ENCODE measurements at places on chromosomes 3 and 15. TPM values are rescaled to one million over a fixed set of nuclear protein-coding genes. Genes with fewer than 3 reads are reported as not detected.

Gene SCAANT1
- not detected for polyA plus RNA-seq

Gene BHLHE40
- 40.8 TPM for polyA plus RNA-seq

Gene ADGRG7
- polyA plus RNA-seq = 0.07 TPM

Gene PPIP5K1
- polyA plus RNA-seq = 42.3 TPM

Gene CPEB1
- polyA plus RNA-seq = 0.37 TPM

Gene COL6A6
- polyA plus RNA-seq = not detected

Gene AHSG
- polyA plus RNA-seq = 0.94 TPM

Gene CCR9
- not detected for polyA plus RNA-seq

Gene ZBBX
- not detected for polyA plus RNA-seq

Gene SPINK8
- polyA plus RNA-seq = not detected

Gene IRAK2
- 7.9 TPM for polyA plus RNA-seq

Gene DET1
- 2.3 TPM for polyA plus RNA-seq

Gene GOLGA8J
- not detected for polyA plus RNA-seq

Gene CPN2
- not detected for polyA plus RNA-seq

Gene LOXL1
- 18.7 TPM for polyA plus RNA-seq

Gene ARIH1
- 35.4 TPM for polyA plus RNA-seq

Gene CHL1
- not detected for polyA plus RNA-seq

Gene RHOV
- 0.90 TPM for polyA plus RNA-seq

Gene UQCRC1
- 654 TPM for polyA plus RNA-seq

Gene PIERCE2
- 2.3 TPM for polyA plus RNA-seq

Gene GRK7
- polyA plus RNA-seq = not detected

Gene AMIGO3
- not detected for polyA plus RNA-seq

Gene TLR9
- polyA plus RNA-seq = not detected

Gene GOLGA6A
- not detected for polyA plus RNA-seq

Gene SST
- polyA plus RNA-seq = not detected

Gene CCRL2
- polyA plus RNA-seq = not detected

Gene ONECUT1
- polyA plus RNA-seq = not detected

Gene GABRB3
- polyA plus RNA-seq = not detected

Gene ROBO2
- not detected for polyA plus RNA-seq

Gene CCDC54
- polyA plus RNA-seq = not detected

Gene CADM2
- not detected for polyA plus RNA-seq

Gene CTXN2
- not detected for polyA plus RNA-seq

Gene FMN1
- 0.69 TPM for polyA plus RNA-seq

Gene ACTRT3
- 1.3 TPM for polyA plus RNA-seq

Gene SLC9C1
- not detected for polyA plus RNA-seq

Gene UBAP1L
- polyA plus RNA-seq = 0.31 TPM

Gene TM6SF1
- not detected for polyA plus RNA-seq

Gene STAB1
- polyA plus RNA-seq = 0.02 TPM

Data from mammary epithelial cell (primary cell).